Hepatocyte (in vitro differentiated cells): ENCODE measurements at places on chromosomes 2 and 18.
A peak's percentile ranks its signal among the peaks of the same experiment; 100 is the strongest.

DNA sequence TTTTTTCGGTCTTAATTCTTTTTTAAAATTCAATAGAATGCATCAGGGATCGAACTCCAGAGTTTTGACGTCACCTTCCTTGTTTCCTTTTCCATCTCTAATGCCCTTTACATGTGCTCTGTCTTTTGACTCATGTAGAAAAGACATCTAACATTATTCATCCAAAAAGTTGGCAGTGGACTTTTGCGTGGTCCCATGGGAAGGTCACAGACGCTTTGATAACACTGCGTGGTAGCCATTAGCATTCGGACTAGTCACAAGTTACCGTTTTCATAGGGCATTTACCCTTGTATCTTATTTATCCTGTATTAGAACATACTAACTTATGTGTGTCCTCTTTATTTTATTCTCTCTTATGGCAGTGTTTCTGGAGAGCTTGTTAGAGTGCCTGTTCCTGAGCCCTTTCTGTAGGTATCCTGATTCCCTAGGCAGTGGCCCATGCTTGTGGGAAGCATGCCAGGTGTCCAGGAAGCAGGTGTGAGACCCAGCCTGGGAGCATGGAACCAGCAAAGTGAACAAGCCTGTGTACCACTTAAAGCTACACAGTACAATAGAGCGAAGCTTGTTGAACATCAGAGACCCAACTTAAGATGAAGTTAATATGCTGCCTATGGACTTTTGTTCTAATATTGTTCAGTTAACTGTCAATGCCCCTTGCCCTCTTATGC, 73.6 kb upstream of the RBM44 start:
- DNase-seq, result no peak

- DNase-seq, result peak; percentile 74
These were observed at the start of gene DCTN1 for GRCh38 chr2:74379851-74380789. DCTN1 (minus strand) TSS chr2:74380311; CDS start chr2:74380037, 274 bp downstream.

GRCh38 chr2:132479155-132479554, 62.5 kb downstream of the GPR39 start:
- DNase-seq, result no peak

- peak; percentile 70 for DNase-seq
These were observed 132.9 kb downstream of the SOCS6 start for GRCh38 chr18:70421471-70422390.

GRCh38 chr2:449246-450067, 161.6 kb upstream of the ALKAL2 start:
- no peak for DNase-seq

DNA sequence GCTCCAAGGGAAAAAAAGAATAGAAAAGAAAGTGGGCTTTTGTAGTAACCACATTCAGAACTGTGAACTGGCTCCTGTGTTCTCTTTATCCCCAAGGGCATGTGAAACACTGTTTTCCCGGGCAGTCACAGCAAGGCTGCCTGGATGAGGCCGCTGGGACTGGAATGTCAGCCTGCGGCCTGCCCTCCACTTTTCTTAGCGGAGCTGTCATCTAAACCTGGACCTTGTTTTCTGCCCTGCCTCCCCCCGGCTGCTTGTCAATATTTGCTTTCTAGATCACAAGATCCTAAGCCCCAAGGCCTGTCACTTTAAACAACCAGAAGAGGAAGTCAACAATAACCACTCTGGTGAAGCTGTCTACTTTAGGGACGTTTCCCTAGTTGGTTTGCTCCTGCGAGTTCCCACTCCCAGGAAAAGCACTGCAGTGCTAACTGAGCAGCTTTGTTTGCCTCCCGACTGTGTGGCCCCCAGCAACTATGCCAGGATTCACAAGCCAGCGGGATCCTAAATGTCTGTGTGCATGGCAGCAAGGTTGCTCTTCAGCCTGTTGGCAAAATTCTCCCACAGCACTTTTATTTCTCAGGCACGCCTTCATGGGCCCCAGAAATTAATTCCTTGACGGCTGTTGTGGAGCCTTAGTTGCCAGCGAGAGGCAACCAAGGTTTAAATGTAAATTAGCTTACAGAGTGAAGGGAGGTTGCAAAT, 30.6 kb downstream of the SOWAHC start:
- DNase-seq, result peak; percentile 85
